Mesothelial cell of epicardium (in vitro differentiated cells): ENCODE measurements at places on chromosomes 5 and 9. TPM values are rescaled to one million over a fixed set of nuclear protein-coding genes. Genes with fewer than 3 reads are reported as not detected.

DNA sequence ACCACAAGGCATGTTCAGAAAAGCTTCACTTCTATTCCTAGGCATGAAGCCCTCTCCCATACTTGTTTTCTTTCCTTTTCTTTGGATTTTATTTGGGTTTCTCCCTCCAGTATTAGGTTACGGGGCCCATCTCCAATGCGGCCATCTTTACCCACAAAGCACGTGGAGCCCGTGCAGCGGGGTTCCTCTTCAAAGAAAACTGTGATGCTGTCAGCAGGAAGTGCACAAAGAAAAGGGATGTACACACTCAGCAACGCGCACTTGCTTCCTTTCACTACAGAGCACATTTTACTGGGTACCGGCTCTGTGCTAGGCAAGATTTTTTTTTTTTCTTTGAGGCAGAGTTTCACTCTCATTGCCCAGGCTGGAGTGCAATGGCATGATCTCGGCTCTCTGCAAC, 106.6 kb downstream of the COL23A1 start:
- DNase-seq, result no peak

GRCh38 chr5:14611737-14612136, 30.1 kb downstream of the OTULINL start:
- DNase-seq, result no peak

- DNase-seq, result no peak
These were observed 1.6 kb upstream of the SPATA9 start for GRCh38 chr5:95684361-95684760.

DNA sequence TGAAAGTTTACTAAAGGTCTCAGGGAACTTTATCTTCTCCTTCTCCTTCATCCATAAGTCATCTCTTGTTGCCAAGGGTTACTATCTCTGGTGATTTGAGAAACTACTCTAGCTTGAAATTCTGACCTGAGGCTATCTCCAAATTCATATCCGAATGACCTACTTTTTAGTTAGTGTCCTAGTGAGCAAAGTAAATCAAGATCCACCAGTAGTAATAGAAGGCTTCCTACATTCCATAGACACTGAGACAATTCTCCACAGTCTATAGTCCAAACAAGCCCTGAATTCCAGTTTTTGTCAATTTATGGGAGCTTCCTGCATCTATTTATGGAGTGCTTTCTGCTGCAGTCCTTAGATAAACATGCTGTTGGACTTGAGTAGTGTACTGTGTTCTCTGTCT, 5.0 kb downstream of the IL7R start:
- no peak for DNase-seq

- DNase-seq, result no peak
These were observed 52.5 kb downstream of the GADD45G start for GRCh38 chr9:89657295-89657694.

GRCh38 chr9:120110520-120110919, 469.4 kb downstream of the CDK5RAP2 start:
- no peak for DNase-seq

DNA sequence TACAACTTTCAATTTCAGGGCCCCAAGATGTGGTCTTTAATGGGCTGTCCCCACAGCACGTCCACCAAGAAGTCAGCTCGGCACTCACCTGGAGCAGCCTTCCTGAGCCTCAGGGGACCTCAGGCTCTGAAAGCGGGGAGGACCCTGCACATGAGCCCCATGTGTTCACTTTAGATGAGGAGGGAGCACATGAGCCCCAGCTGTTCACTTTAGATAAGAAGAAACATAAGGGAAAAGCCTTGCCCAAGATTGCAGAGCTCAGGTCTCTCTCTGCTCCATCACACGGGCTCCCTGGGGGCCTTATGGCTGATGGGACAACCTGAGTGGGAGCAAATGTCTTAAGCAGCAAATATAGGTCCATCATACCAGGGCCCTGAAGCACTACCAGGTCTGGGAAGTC, 56.4 kb downstream of the NIPSNAP3B start:
- no peak for DNase-seq

The PPIC gene
- 44.8 to 50.0 TPM (median 44.9 TPM) in 3 replicates for total RNA-seq

The ZDHHC11B gene
- total RNA-seq, result 0.69 to 0.90 TPM (median 0.74 TPM) in 3 replicates
